Forelimb muscle (tissue), 1 donor: ENCODE measurements at places on chromosomes 6 and 20.

GRCh38 chr6:162974685-162975084 lies 246.9 kb downstream of the PACRG start:
- DNase-seq = no peak

DNA sequence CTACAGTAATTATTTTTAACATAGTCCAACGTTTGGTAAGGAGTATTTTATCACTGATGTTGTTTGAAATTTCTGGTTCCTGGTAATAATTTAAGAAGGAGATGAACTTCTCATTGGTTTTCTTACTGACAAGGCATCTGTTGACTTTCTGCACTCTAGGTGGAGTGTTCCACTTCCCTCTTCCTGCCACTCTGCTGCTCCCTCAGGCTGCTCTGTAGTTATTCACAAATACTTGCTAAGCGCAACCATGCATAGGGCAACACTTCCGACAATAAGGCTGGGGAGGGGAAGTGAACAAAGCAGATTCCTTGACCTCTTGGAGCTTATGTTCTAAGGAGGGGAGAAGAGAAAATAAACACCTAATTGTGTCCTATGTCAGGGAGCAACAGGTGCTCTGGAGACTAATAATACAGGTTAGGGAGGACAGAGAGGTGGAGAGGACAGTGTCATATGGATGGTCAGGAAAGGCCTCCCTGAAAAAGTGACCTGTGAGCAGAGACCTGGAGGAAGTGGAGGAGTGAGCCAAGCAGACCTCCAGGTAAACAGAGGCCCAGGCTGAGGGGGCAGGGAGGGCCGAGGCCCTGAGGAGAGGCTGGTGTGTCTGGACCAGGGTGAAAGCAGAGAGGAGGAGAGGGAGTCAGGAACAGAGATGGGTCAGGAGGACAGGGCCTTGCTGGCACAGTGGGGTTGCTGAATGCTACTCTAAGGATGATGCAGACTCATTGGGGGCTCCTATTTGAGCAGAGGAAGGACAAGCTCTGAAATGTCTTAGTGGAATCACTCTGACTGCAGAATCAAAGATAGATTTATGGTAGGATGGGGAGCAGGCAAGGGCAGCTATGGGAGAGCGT lies 134.8 kb upstream of the SLC24A3 start:
- no peak for DNase-seq

DNA sequence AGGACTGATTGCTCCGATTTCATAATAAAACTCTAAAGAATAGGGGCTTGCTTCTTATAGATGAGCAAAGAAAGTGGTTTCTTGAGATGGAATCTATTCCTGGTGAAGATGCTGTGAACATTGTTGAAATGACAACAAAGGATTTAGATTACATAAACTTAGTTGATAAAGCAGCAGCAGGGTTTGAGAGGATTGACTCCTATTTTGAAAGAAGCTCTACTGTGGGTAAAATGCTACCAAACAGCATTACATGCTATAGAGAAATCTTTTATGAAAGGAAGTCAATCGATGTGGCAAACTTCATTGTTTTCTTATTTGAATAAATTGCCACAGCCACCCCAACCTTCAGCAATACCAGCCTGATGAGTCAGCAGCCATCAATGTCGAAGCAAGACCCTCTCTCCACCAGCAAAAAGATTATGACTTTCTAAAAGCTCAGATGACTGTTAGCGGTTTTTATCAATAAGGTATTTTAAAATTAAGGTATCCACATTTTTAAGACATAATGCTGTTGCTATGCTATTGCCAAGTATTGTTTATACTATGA lies 12.7 kb upstream of the MTRF1L start:
- DNase-seq = no peak

GRCh38 chr6:139030228-139030963 lies 1.9 kb downstream of the ABRACL start:
- DNase-seq = no peak

GRCh38 chr20:61608275-61609085 lies 356.4 kb downstream of the CDH4 start:
- DNase-seq = no peak

- DNase-seq = no peak
These were observed 104.7 kb upstream of the PMEPA1 start for GRCh38 chr20:57814529-57814928.

- DNase-seq = no peak
These were observed 263.9 kb upstream of the NT5E start for GRCh38 chr6:85185977-85186376.

DNA sequence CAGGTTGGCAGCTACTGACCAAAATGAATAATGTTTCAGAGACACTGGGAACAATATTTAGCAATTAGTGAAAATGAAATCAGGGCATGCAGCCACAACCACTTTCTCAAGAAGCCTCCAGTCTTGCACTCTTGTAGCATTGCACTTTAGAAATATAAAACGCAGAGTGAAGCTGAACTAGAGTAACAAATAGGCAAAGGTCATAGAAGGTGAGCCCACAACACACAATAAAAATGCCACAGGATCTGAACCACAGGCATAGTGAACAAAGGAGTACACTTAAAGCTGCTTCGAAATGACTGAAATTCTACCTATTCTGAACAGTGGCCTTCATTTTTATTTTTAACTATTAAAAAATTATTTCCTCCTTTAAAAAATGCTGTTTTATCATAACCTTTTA lies 25.0 kb downstream of the DDO start:
- no peak for DNase-seq

- DNase-seq = no peak
These were observed 3.3 kb upstream of the C20orf202 start for GRCh38 chr20:1199964-1200363.

DNA sequence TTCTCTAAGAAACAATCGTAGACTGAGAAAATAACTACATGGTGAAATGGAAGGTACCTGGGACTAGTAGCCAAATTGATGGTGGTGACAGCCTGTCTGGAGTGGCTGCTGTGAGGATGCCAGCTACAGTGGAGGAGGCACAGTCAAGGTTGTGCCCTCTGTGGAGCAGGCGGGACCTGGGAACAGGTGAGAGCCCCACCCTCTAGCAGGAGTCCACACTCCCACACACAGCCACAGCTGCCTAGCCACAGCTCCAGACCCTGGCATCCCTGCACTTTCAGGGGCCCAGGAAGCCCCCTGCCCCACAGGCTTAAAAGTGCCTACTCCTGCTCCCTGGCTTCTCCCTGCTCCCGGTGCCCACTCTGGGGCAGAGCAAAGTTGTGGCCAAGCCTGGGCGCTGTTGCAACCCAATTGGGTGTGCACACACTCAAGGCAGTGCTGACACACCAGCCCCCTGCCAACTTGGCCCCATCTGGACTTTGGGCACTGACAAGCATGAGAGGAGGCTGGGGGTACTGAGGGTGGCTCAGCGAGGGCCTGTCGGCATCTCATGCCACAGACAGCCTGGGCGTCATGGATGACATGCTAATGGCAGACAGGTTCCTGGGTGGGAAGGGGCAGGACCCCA lies 548.7 kb downstream of the TBC1D32 start:
- DNase-seq = no peak

DNA sequence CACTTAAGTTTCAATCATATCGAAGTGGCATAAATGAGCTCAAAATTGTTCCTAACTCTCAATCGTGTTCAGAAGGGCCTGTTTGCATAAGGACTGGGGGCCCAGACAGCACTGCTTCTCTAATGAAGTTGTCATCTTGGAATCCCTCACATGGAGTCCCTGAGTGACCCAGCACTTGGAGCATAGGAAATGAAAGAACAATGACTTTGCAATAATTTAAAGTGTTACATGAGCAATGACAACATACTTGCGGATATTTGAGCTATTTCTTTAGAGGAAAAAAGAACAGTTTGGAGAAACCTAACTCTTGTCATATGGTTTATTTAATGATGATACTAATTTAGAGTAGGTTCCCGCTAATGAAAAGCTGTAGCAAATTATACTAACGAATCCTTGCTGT lies 239.9 kb downstream of the TSHZ2 start:
- no peak for DNase-seq
